ENCODE measurements at places on chromosomes 7 and 10. TPM values are rescaled to one million over a fixed set of nuclear protein-coding genes. Genes with fewer than 3 reads are reported as not detected.

The HOXA7 gene
- not detected for total RNA-seq

The ACSL5 gene
- 53.7 TPM for total RNA-seq

The ZNF804B gene
- total RNA-seq = not detected

The PNLIPRP1 gene
- not detected for total RNA-seq

GRCh38 chr10:63596924-63597323 lies 75.7 kb downstream of the REEP3 start:
- DNase-seq = no peak
- no peak overlapping the region for H3K27ac ChIP-seq
- H3K36me3 ChIP-seq = peaks cover 3% of the 10 kb centered on the region
- no peaks in the 10 kb centered on the region for H3K27me3 ChIP-seq

DNA sequence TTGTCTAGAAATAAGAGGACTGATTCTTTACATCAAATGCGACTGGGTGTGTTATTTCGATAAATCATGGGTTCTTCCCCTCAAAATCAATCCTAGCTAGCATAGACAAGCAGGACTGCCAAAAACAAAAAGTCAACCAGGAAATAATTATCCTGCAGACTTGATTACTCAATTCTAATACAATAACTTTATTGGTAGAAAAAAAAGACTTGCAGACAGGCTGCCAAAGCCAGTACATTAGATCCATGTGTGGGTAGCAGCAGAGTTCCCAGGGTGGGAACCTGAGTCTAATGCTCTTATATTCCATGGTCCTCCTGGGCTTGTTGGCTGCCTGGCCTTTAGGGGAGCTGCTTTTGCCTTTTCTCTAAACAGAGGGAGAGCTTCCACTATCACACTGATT lies 7.8 kb downstream of the AFAP1L2 start:
- DNase-seq = no peak
- H3K27ac ChIP-seq = no peak overlapping the region
- no peaks in the 10 kb centered on the region for H3K4me1 ChIP-seq
- no peak overlapping the region for H3K4me3 ChIP-seq

GRCh38 chr7:30863706-30864035 lies 48.0 kb upstream of the AQP1 start:
- DNase-seq = no peak
- no peaks in the 10 kb centered on the region for H3K36me3 ChIP-seq
- no peaks in the 10 kb centered on the region for H3K27me3 ChIP-seq
- H3K4me1 ChIP-seq = no peaks in the 10 kb centered on the region

- no peak overlapping the region for H3K4me3 ChIP-seq
- no peaks in the 10 kb centered on the region for H3K4me1 ChIP-seq
- no peaks in the 10 kb centered on the region for H3K36me3 ChIP-seq
- no peak for DNase-seq
- H3K27me3 ChIP-seq = no peaks in the 10 kb centered on the region
Observed at GRCh38 chr7:52140851-52141250, 824.2 kb upstream of the COBL start.

- no peak overlapping the region for H3K27ac ChIP-seq
- no peak overlapping the region for H3K4me3 ChIP-seq
- no peak for DNase-seq
Observed at GRCh38 chr10:101215397-101216206, 13.7 kb downstream of the LBX1 start.

DNA sequence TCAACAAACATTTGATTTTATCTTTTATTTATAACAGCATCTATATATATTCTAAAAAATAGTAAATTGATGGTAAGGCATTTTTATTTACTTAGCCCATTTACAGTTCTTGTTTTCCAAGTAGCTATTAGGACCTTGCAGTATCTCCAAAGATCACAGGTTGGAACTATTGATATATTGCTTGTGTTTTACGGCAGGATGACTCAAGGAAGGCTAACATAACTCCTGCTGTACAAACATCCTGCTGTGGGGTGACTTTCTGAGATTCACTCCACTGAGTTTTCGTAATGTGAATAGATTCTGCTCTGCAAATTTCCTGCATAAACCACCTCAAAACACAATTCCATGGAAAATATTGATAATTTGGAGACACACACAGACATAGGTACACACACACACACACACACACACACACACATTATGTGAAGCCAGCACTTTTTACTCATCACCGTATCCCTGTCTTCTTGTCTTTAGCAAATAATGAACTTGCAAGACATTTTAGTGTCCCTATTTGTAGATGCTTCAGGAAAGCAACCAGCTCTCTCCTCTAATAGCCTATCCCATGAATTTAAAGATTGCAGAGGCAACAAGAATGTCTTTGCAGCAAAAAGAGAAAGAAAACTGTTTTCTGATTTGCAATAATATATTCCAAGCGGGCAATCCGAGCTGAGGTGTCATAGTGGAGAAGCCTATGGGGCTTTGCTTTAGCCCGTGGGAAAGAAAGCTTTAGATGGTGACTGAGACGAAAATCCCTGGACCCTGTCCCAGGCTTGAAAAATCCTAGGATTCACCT lies 722 bp downstream of the AGR2 start:
- no peak overlapping the region for H3K4me3 ChIP-seq
- no peaks in the 10 kb centered on the region for H3K4me1 ChIP-seq
- no peak for DNase-seq
- no peak overlapping the region for H3K27ac ChIP-seq

- H3K4me1 ChIP-seq = peaks cover 88% of the 10 kb centered on the region
- no peaks in the 10 kb centered on the region for H3K27me3 ChIP-seq
- peak overlapping the region; percentile 17 for H3K4me3 ChIP-seq
- H3K27ac ChIP-seq = peak overlapping the region; percentile 70
- peak; percentile 21 for DNase-seq
Observed at GRCh38 chr10:33117816-33118215, 159.8 kb upstream of the ITGB1 start.

GRCh38 chr7:54811041-54811845 lies 52.2 kb upstream of the SEC61G start:
- no peak overlapping the region for H3K27ac ChIP-seq
- no peaks in the 10 kb centered on the region for H3K4me1 ChIP-seq
- no peak overlapping the region for H3K4me3 ChIP-seq
- no peaks in the 10 kb centered on the region for H3K27me3 ChIP-seq
- no peaks in the 10 kb centered on the region for H3K36me3 ChIP-seq

DNA sequence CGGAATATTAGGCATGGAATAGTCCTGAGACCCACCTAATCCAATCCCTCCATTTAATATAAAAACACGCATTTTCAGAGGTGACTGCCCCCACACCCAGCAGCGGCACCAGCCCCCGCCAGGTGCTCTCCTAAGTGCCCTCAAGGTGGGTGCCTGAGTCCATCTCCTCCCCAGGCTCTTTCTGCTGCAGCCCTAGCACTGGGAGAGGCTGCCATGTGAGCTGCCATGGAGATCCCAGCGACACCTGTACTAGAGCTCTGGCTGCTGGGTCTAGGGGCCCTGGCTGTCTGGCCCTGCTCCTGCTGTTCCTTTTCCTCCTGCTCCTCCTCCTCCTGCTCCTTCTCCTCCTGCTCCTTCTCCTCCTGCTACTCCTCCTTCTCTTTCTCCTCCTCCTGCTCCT lies 191.1 kb upstream of the BMPER start:
- H3K4me3 ChIP-seq = no peak overlapping the region
- DNase-seq = no peak
- H3K27ac ChIP-seq = no peak overlapping the region
- no peaks in the 10 kb centered on the region for H3K4me1 ChIP-seq

- H3K36me3 ChIP-seq = no peaks in the 10 kb centered on the region
- no peak for DNase-seq
- no peak overlapping the region for H3K27ac ChIP-seq
- H3K27me3 ChIP-seq = no peaks in the 10 kb centered on the region
- H3K4me1 ChIP-seq = no peaks in the 10 kb centered on the region
- no peak overlapping the region for H3K4me3 ChIP-seq
Observed at GRCh38 chr7:113370910-113371309, 252.6 kb upstream of the SMIM30 start.

Data from CD8-positive, alpha-beta memory T cell (primary cell).